ENCODE measurements at places on chromosomes 1 and 21.

GRCh38 chr1:182248721-182249120, 142.9 kb downstream of the GLUL start:
- DNase-seq, result no peak

- DNase-seq, result no peak
Observed at GRCh38 chr21:32349333-32349944, 43.4 kb downstream of the URB1 start.

GRCh38 chr1:228372183-228373003, 34.2 kb downstream of the TRIM11 start:
- no peak for DNase-seq

GRCh38 chr1:114345930-114346479, 165.0 kb downstream of the TRIM33 start:
- DNase-seq, result no peak

- DNase-seq, result no peak
Observed at GRCh38 chr1:88462096-88462487, 222.0 kb upstream of the PKN2 start.

- peak; percentile 36 for DNase-seq
Observed at GRCh38 chr1:89454845-89455521, 69.6 kb upstream of the LRRC8B start.

DNA sequence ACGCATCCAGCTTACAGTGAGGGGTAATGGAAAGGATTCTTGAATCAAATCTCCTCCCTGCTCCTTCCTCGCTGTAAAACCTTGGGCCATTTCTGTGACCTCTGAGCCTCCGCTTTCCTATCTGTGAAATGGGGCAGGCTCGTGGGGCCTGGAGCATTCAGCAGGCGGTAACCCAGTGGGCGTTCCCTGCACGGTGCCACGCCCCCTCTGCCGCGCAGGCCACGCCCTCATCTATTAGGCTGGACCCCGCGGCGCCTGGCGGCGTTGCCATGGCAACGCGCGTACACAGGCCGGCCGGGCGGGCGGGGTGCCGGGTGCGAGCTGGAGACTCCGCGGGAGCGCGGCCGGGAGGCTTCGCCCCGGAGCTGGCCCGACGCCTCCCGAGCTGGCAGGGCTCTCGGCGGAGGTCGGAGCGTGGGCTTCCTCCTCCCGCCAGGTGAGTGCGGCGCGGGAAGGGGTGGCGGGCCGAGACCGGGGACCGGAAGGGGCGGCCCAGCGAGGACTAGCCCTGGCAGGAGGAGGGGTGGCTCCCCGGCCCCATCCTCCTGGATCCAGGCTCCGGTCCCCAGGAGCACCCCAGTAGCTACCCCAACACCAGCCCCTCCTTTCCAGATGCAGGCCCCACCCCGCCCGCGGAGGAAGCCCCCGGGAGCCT, at the start of gene FHAD1:
FHAD1 (plus strand) TSS at position 264 of the 655 bp plus-strand sequence. CDS start 4,562 bp downstream, outside the sequence.
- no peak for DNase-seq

DNA sequence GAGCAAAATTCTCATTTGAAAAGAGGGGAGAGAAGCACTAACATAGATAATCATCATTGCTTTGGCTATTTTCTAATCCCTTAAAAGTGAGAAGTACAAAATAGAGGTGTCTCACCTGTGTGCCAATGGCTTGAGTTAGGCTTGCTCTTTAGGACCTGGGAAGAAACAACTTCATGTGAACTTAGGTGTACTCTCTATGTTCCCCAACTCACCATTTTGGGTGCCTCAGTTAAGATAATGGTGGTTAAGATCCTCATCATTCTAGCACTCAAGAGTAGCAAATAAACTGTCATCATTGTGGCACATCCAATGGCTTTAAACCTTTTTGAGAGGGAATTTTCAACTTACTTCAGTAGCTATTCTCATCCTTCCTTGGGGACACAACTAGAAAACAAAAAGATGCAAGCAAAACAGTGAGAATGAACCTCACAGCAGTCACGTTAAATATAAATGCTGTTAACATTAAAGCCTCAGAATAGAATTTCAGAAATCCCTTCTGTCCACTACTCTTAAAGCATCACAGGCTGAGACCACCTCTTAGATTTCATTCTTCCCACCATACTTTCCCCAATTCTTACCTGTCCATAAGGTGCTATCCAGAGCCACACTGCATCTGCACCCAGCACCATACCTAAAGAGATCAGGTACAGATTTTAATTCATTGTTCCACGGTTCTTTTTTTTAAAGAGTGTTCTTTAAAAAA, 1.2 kb downstream of the GAS5 start:
- DNase-seq, result no peak
